ENCODE measurements at places on chromosomes 3 and 15. TPM values are rescaled to one million over a fixed set of nuclear protein-coding genes. Genes with fewer than 3 reads are reported as not detected.

DNA sequence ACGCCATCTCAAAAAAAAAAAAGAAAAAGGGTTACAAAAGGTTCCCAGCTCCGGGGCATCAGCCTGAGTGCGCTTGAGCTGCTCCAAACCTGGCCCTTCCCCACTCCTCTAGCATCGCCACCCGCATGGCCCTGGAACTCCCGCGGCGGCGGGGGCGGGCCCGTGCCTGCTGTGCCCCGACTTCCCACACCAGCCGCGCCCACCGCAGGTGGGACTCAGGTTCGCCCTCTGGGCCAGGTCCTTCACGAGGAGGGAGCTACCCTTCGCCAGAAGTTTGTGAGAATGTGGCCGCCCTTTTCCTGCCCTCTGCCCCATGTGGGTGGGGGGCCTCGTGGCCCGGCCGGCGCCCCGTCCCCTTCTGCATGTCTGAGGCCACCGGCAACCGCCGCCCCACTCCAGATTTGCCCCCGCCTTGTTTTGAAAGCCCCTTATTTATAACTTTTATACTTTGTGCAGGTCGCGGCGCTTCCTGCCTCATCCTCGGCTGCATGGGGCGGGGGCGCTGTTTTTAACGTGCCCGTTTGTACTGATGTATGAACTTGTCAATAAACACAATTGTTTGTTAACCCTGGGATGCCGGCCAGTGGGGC, 507 bp upstream of the JMJD7 start:
- peak overlapping the region; percentile 92 for H3K27ac ChIP-seq
- peak; percentile 29 for DNase-seq
- H3K4me3 ChIP-seq, result peak overlapping the region; percentile 93

GRCh38 chr3:148131990-148132638, 565.6 kb upstream of the AGTR1 start:
- DNase-seq, result no peak
- no peaks in the 10 kb centered on the region for H3K4me1 ChIP-seq
- no peak overlapping the region for H3K27ac ChIP-seq
- no peak overlapping the region for H3K4me3 ChIP-seq

DNA sequence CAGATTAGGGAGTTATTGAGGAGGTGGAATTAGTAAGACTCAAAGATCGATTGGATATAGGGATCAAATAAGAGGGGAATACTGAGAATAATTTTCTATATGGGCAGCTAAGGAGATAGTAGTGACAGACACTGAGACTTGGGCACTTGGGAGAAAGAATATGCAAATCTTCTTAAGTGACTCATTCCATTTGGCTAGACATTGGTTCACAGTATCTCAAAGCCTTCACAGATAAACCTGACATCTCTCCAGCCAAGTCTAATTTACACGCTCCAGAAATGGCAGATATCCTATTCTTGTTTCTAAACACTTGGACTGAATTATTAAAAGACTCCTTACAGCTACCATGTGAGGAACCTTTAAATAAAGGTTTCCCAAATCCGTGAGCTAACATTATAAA, 104.6 kb upstream of the ADAMTS9 start:
- DNase-seq, result no peak
- peaks cover 25% of the 10 kb centered on the region for H3K4me1 ChIP-seq
- no peak overlapping the region for H3K27ac ChIP-seq
- no peaks in the 10 kb centered on the region for H3K27me3 ChIP-seq
- no peak overlapping the region for H3K4me3 ChIP-seq
- H3K36me3 ChIP-seq, result no peaks in the 10 kb centered on the region

- H3K36me3 ChIP-seq, result no peaks in the 10 kb centered on the region
- no peak overlapping the region for H3K27ac ChIP-seq
- H3K4me1 ChIP-seq, result no peaks in the 10 kb centered on the region
Measured at GRCh38 chr15:67303490-67304363, 49.1 kb downstream of the IQCH start.

GRCh38 chr3:145604851-145605250, 556.1 kb downstream of the PLOD2 start:
- no peaks in the 10 kb centered on the region for H3K27me3 ChIP-seq
- no peaks in the 10 kb centered on the region for H3K36me3 ChIP-seq
- DNase-seq, result no peak
- H3K27ac ChIP-seq, result no peak overlapping the region
- no peaks in the 10 kb centered on the region for H3K4me1 ChIP-seq
- H3K4me3 ChIP-seq, result no peak overlapping the region

DNA sequence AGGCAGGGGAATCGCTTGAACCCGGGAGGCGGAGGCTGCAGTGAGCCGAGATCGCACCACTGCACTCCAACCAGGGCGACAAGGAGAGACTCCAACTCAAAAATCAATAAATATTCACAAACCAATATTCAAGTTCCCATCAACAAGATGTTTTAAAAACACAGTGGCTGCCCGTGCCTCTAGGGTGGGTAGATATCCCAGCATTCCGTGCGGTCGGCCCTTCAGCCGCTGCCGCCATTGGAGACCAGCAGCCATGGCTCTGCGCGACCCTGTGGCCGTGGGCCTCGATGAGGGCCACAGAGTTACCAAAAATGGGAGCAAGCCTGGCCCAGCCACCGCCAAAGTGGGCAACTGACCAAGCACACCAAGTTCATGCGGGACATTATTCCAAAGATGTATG, 6.7 kb downstream of the ULK4 start:
- no peaks in the 10 kb centered on the region for H3K27me3 ChIP-seq
- H3K36me3 ChIP-seq, result peaks cover 5% of the 10 kb centered on the region
- H3K27ac ChIP-seq, result no peak overlapping the region
- no peaks in the 10 kb centered on the region for H3K4me1 ChIP-seq

- no peak for DNase-seq
- H3K36me3 ChIP-seq, result peaks cover 14% of the 10 kb centered on the region
- no peaks in the 10 kb centered on the region for H3K27me3 ChIP-seq
- no peak overlapping the region for H3K4me3 ChIP-seq
- peak overlapping the region; percentile 89 for H3K27ac ChIP-seq
Measured at GRCh38 chr3:124839896-124840295, 47.3 kb downstream of the ITGB5 start.

DNA sequence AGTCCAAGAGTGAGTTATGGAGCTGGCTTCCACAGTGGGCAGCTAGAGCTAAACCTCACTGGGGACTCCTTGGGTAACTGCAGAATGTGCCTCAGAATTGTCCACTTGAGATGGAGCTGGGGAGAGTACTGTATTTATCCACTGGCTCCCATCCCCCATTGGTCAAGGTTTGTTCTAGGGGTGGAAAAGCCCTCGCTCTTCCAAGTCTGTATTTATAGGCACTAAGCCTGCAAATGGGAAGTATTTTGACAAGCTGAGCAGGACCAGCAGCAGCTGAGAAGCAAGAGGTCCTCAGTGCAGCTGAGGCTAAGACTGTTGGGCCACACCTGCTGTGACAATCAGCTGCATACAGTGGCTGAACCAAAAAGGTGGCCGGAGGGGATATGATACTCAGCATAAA, 5.8 kb downstream of the USP13 start:
- peaks cover 94% of the 10 kb centered on the region for H3K4me1 ChIP-seq
- no peak overlapping the region for H3K4me3 ChIP-seq
- H3K27ac ChIP-seq, result peak overlapping the region; percentile 98
- DNase-seq, result no peak

The GREM1 gene
- 0.49 TPM for total RNA-seq

The CAV3 gene
- 31.6 TPM for total RNA-seq

The USP50 gene
- total RNA-seq, result not detected

The ZSCAN2 gene
- 7.4 TPM for total RNA-seq

The CA12 gene
- total RNA-seq, result 0.25 TPM

The PLSCR5 gene
- total RNA-seq, result not detected

Measured in left ventricle myocardium inferior (tissue), 1 donor.